ENCODE measurements at places on chromosomes 12 and 14.

DNA sequence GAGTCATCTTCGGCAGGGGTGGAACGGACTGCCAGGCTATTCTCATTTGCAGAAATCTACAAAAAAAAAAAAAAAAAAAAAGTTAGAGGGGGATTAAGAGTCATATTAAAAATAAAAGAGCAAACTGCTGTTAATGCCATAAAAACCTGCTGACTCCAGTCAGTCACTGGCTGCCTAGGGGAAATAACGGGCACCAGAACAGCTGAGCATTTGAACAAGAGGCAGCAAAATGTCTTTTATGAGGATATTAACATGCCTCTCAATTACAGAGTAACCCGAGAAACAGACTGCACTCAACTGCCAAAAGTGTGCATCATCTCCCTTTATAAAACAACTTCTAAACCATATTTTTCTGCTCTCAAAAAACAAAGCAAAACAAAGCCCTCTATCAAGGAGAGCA lies 28.7 kb upstream of the CERS5 start:
- no peak for DNase-seq

- DNase-seq: no peak
Measured at GRCh38 chr14:55654243-55654642, 74.2 kb downstream of the KTN1 start.

DNA sequence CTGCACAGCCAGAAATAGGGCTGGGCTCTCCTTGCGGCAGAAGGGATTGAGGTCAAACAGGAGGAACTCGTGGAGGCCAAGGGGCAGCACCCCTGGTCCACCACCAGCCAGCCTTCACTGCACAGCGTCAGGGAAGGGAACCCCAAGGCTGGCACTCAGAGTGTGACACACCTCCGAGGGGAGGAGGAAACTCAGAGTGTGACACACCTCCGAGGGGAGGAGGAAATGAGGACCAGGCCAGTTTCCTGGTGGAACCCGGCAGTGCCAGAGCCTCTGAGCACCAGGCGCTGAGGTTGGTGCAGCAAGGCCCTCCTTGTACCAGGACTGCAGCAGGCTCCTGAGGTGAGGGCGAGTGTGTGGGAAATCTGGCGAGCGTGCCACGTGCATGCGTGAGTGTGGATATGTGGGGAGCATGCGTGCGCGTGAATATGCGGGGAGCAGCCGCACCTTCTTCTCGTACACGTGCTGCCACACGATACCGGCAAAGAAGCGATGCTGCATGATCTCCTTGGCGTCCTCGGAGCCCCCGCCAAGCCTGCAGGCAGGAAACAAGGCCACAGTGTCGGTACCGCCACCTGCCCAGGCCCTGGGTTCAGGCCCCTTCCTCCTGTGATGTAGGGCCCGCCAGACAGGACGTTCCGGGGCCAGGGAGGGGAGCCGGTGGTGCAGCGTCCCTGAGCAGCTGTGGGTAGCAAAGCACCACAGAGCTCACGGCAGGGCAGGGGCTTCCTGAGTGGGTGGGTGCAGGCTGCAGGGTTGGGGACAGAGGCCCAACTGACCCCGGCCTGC lies 19.2 kb downstream of the SIVA1 start:
- DNase-seq: no peak

GRCh38 chr12:94110258-94110657 lies 38.1 kb upstream of the PLXNC1 start:
- DNase-seq: no peak

DNA sequence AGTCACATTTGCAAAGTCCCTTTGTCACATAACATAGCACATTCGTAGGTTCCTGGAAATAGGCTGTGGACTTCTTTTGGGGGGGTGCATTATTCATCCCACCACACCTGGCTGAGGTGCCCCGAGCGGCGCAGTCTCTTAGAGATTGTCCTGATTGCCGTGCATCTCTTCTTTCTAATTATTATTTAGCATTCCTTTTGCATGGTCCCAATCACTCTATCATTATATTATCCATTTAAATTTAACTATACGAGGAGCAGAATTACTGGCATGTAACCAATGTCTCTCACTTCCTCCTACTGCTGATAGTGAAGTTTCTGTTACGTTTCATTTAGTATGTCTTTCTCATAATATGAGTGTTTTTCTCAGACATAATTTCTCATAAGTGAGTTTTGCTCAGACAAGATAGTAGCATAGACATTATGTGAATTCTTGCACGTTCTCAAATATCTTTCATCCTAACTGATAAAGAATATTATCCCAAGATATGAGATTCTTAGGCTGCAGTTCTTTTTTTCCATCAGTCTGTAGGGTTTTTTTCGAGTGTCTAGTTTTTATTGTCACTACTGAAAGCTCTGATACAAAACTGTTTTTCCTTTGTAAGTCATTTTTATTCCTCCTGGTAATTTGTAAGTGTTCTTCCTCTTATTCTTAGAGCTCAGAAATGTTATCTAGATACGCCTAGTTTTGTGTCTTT lies 444.3 kb downstream of the NELL2 start:
- no peak for DNase-seq

GRCh38 chr14:67917006-67917405 lies 97.4 kb downstream of the RAD51B start:
- DNase-seq: no peak

- DNase-seq: no peak
Measured at GRCh38 chr12:28235015-28235414, 44.8 kb downstream of the CCDC91 start.

DNA sequence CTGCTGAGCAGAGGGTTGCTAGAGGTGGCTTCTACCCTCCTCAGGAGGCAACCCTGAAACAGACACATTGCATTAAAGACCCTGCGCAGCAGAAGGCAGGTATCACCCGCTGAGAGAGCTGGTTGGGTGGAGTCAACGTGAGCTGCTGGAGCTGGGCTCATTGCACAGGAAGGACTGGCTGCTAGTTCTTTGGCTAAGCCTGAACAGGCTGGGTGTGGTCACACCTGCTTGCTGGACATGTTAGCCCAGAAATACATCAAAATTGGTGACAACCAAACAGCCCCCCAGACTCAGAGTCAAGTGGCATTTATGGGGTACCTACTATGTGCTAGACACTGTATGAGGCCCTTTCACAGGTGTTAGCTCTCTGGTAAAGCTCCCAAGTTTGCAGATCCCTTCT lies 33.8 kb upstream of the IRF2BPL start:
- no peak for DNase-seq
